GM12892 (cell line): ENCODE measurements at places on chromosomes 11 and 22.

GRCh38 chr11:111299101-111300026 is 1.0 kb downstream of the POU2AF3 start:
- peak; percentile 55 for DNase-seq

DNA sequence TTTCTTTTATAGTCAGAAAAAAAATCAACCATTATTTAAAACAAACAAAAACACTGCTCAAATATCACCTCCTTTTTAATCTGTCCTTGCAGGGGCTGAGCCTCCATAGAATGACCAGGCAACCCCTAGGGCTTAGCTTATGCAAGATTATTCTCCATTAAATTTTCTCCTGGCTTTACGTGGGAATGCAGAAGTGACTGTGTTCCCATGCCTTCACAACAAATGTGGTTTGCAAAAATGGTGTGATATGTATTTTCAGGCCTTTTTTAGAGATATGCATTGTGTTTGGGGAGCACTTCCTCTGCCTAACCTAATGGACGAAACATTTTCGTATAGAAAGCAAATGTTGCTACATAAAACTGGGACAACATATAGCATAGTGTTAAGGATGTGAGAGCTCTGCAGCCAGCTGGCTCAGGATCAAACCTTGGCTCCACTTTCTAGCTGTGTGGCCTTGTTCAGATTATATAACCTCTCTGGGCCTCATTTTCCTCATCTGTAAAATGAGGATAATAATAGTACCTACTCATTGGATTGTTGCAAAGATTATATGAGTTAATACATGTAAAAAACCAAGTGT is 82.6 kb downstream of the PARVA start:
- DNase-seq, result no peak

GRCh38 chr11:59423835-59424234 is 2.4 kb downstream of the OR5A2 start:
- no peak for DNase-seq

- no peak for DNase-seq
Observed at GRCh38 chr11:34595960-34596644, 24.8 kb upstream of the EHF start.

- no peak for DNase-seq
Observed at GRCh38 chr11:73983741-73984538, 1.3 kb upstream of the UCP2 start.

GRCh38 chr11:16356761-16357393 is 531 bp upstream of the SOX6 start:
- no peak for DNase-seq

- DNase-seq, result no peak
Observed at GRCh38 chr11:108601150-108601549, 7.6 kb upstream of the EXPH5 start.

GRCh38 chr22:26671317-26672059 is 14.1 kb downstream of the MIAT start:
- peak; percentile 48 for DNase-seq

DNA sequence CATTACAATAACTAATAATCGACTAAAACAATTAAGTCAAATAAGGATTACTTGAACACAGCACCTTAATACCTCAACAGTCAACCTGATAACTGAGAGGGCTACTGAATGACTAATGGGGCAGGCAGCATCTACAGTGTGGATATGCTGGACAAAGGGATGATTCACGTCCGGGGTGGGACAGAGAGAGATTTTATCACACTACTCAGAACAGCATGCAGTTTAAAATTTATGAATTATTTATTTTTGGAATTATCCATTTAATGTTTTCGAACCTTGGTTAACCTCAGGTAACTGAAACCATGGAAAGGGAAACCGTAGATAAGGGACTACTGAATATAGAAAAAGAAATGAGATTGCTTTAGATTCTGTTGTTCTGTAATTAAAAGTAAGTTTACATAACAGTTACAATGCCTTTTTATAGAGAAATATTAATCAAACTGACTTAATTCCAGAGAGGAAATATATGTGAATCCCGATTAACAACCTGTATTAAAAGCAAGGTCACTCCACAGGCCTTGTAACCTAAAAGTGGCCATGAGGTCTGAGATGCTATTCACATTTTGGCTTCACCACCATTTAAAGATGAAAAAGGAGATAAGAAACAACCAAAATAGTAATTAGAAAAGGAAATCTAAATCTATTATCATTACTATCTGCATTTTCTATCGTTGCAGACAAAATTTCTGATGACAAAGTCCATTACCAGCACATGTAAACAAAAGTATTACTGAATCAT is 119.0 kb upstream of the TP53AIP1 start:
- no peak for DNase-seq

- no peak for DNase-seq
Observed at GRCh38 chr11:66497206-66497605, 13.2 kb upstream of the BBS1 start.

DNA sequence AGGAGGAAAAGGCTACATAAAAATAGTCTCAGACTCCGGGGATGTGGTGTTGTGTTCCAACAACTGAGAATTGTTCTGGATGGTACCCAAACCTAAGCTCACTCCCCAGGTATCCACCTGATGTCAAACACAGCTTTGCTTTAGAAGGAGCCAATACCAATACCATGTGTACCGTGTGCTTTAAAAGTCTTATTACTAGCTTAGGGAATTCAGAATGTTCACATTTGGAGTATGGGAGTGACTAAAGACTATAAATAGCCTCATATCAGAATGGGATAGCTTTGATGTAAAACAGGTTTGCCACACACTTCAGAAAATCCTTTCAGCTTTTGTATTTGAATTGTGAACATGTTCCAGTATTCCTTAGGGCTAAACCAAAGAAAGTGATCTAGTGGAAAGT is 248.7 kb upstream of the ARHGAP42 start:
- DNase-seq, result no peak

DNA sequence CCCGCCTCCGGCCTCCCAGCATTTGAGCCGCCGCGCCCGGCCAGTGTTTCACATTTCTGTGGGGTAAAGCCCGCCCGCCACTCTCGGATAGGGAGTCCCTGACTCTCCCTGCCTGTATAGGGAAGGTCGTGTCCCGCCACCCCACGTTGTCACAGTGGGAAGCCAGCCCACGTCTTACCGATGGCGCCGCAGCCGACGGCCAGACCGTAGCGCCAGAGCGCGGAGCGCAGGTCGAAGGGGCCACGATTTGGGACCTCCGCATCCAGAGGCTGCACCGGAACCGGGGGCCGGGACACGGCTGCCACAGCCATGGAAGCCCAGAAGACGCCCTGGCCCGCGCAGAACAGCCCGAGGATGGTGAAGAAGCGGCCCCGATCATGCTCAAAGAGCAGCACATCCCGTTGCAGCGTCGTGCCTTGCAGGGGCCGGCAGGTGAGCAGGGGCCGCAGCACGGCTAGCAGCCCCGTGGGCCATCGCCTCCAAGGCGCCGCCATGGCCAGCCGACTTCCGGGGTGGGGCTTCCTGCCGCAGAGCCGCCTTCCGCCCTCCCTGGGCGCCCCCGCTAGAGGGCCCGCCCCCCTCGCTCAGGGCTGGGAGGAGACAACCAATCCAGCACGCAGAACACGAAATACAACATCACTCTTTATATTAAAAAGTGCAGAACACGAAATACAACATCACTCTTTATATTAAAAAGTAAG is at the start of gene TMEM223:
Gene TMEM223 (minus strand): TSS at position 506 of the 701 bp plus-strand sequence. CDS start 12 bp downstream, at position 494.
- peak; percentile 90 for DNase-seq

DNA sequence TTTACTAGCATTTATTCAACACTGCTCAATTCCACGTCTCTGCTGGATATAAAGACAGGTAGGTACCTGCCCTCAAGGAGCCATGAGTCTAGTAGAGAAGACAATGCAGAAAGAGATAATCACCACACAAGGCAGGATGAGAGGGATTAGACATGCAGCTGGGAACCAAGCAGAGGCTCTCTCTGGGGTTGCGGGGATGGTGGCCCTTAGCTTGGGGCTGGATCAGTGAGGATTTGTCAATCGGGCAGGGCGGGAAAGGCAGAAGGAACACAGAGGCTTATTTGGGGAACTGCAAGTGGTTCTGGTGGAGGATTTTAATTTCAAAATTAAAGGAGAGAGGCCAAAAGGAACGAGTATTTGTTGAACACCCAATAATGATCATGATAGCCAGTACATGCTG is 8.5 kb upstream of the DMC1 start:
- DNase-seq, result no peak

DNA sequence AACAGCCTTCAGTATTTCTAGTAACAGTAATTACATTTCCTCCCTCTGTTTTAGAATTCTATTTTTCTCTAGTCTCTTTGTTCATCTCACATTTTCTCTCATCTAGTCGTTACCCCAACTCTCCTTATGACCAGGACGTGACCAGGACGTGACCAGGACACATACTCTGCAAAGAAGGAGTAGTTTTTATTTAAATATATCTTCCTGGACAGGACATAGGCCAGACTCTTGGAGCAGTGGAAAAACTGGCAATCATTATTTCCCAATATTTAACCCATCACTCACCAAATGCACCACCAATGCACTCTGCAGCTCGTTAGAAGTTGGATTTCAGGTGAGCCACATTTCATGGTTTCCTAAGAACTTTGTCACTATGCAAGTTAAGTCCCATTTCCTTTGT is 40.3 kb upstream of the POGLUT3 start:
- DNase-seq, result no peak

GRCh38 chr11:69576069-69576782 is 64.7 kb upstream of the CCND1 start:
- DNase-seq, result no peak

DNA sequence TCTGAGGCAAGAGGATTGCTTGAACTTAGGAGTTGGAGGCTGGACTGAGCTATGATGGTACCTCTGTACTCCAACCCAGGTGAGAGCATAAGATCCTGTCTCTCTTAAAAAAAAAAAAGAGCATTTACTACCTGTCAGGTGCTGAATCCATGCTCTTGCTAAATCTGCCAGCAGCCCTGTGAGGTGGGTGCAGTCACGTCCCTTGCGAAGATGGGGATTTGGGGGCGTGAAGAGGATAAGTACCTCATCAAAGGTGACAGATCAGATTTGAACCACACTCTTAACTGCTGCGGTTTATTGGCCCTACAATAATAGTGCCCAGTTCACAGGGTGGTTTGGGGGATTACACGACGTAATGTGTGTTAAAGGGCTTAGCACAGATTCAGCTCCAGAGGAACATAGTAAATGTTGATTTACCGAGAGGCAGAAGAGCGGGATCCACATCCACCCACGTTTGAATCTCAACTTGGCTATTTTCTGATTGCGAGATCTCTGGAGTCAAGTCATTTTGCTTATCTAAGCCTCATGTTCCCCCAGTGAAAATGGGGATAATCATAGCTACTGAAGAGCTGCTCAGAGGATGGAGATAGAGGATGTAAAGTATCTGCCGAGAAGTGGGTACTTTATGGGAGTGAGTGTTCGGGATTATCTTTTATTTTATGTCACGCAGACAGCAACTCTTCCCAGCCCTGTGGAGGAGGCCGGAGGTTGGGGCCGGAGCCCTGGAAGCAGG is 28.1 kb upstream of the LRRC10B start:
- no peak for DNase-seq

DNA sequence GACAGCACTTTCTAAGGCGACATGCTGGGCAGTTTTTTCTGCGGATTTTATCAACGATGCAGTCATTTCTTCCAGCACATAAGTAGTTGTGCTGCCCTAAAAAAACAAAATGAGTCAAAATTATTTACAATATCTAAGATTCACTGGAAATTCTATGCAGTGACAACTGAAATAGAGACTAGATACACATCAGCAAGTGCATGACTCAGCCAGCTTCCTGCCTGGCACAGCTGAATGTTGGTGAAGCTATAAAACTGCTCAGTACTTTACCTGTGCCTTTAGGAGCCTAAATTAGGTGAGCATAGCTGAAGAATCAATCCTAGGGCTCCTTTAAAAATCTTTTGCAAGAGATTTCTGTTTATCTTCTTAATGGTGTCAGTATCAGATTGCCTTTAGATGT is 37.8 kb downstream of the PGR start:
- DNase-seq, result no peak

- DNase-seq, result no peak
Observed at GRCh38 chr22:30245181-30245984, 1.2 kb downstream of the LIF start.

DNA sequence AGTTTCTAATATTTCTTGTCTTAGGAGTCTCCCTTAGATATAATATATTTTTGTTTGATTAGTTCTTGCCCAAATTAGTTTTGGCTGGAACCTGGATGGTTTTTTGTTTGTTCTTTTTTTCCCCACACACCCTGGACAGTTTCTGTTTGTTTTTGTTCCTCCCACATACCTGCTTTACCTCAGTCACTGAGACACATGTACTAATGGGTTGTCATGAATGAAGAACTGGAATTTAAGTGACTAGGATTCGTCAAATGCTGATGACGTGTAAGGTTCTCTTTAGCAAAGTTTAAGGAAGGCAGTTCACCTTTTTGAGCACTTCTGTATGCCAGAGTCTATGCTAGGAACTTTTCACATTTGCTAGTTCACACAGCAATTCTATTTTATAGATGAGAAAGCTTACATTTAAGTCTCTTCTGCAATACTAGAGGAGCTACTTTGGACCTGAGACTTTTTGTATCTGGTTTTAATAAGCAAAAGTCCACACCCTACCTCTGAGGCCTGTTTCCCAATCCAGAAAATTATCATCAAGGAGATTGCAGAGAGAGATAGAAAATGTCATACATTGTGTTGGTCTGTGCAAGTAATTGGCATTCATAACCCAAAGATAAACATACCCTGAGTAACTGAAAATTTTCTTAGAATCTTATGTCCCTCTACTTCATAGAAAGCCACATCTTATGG is 86.7 kb upstream of the RAB1B start:
- DNase-seq, result no peak

DNA sequence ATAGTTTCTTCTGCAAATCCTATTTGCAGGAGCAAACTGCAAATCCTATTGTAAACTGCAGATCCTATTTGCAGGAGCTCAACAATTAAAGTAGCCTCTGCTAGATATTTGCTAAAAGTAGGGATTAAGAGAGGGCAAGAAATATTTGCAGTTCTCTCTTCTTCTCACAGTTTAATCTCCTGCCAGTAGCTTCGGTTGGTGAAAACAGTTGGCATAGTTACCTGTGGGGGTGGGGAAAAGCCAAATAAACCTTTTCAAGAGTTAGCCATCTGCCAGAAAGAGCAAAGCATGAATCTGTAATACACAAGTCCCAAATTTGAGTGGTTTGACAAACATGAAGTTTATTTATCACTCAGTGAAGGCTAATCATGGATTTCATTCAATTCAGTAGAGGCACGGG is 942.5 kb downstream of the JRKL start:
- DNase-seq, result no peak

DNA sequence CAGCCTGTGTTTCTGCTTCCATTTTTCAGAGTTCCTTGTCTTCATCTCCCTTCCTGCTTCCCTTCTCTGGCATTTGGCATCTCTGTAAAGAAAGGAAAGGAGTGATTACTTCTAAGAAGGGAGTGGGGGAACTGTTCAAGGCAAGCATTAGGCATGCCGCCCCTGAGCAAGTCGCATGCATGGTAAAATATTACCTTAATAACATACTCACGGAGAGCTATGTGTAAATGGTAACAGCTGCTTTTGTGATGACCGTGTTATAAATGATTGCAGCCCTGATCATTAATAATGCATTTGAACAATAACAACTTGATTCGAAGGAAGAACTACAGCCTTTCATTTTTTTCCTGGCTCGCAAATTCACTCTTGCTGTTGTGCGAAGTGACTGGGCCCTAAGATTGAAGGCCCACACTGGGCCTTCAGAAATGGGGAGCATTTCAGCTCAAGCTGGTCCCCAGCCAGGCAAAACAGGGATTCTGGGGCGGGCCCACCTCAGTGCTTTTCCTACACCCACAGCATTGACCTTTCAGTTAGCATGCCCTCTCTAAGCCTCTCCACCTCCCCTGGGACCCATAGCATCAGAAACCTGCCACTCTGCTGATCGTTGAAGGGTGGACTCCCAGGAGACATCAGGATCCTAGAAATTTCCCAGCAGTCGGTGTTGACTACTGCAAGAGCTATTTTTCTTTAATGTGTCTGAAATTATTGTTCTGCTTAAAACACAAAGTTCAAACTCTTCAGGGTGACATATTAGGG is 263.0 kb upstream of the CADM1 start:
- no peak for DNase-seq
